ENCODE measurements at places on chromosomes 6 and 20. TPM values are rescaled to one million over a fixed set of nuclear protein-coding genes. Genes with fewer than 3 reads are reported as not detected.

DNA sequence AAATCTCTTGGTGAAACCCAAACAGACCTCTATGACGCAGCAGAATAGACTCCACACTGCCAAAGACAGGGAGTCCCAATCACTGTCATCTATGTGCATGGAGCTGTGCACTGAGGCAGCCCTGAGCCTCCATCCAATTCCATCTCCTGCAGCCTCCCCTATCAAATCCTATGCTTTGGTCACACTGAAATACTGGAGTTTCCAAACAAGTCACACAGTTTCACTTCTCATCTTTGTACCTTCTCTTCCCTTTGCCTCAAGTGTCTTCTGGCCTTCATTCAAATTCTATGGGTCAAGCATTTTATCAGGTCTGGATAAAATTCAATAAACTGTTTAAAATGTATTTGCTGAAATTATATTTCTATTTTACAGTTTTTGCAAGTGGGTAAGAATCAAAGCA lies 38.5 kb downstream of the FBXL4 start:
- DNase-seq = no peak

DNA sequence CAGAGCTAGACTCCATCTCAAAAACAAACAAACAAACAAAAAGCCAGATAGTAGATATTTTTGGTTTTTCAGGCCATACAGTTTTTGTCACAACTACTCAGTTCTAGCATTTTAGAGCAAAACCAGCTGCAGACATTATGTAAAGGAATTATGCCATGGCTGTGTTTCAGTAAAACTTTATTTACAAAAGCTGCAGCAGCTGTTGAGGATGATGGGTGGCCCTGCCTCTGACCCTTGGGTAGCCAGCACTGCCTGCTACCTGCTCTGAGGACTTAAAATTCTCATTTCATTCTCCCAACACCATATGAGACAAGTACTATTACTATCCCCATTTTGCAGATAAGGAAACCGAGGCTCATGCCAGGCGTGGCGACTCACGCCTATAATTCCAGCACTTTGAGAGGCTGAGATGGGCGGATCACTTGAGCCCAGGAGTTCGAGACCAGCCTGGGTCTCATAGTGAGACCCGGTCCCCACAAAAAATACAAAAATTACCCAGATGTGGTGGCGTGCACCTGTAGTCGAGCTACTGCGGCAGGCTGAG lies 56.3 kb downstream of the RIPOR3 start:
- DNase-seq = no peak

EBF4 gene
- total RNA-seq = 20.4 TPM

TRAPPC3L gene
- total RNA-seq = not detected

HLA-DOB gene
- 10.4 TPM for total RNA-seq
